Panc1 (cell line): ENCODE measurements at places on chromosomes 2 and 18. TPM values are rescaled to one million over a fixed set of nuclear protein-coding genes. Genes with fewer than 3 reads are reported as not detected.

The RNU2-63P gene
- 14.0 TPM for total RNA-seq

The TBR1 gene
- total RNA-seq: not detected

The SRD5A2 gene
- not detected for total RNA-seq

The NEUROD1 gene
- total RNA-seq: not detected

The FLACC1 gene
- 0.39 TPM for total RNA-seq

The CTDSP1 gene
- total RNA-seq: 128 TPM

The PAIP2B gene
- total RNA-seq: 1.4 TPM

The CCDC68 gene
- 0.41 TPM for total RNA-seq

The CD302 gene
- 3.3 TPM for total RNA-seq

The SP3 gene
- 80.2 TPM for total RNA-seq

The HOXD8 gene
- total RNA-seq: not detected

GRCh38 chr18:36766836-36767235 is 62.0 kb downstream of the TPGS2 start:
- H3K4me3 ChIP-seq: no peak overlapping the region
- DNase-seq: no peak
- no peaks in the 10 kb centered on the region for H3K36me3 ChIP-seq
- no peaks in the 10 kb centered on the region for H3K4me1 ChIP-seq

DNA sequence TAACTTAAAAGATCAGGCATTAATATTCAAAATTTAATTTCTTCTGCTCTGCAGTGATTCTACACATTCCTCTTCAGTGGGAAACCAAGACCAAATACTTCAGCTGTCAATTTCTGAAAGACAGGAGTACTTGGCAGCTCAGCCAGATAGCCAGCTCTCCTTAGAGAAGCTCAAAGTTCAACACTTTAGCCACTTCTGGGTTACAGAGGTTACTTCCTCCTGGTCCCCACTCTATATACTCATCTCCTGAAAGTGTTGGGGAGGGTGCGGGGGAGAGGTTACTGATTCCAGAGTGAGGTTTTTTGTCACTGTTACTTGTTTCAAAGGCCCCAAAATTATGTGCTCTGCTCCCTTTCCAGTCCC is 4.1 kb downstream of the CYTIP start:
- no peaks in the 10 kb centered on the region for H3K4me1 ChIP-seq
- H3K27me3 ChIP-seq: no peaks in the 10 kb centered on the region; the same call in 1 of the 2 replicates
- DNase-seq: no peak
- H3K4me3 ChIP-seq: no peak overlapping the region
- no peaks in the 10 kb centered on the region; the same call in 1 of the 2 replicates for H3K36me3 ChIP-seq
- no peak overlapping the region for H3K27ac ChIP-seq

DNA sequence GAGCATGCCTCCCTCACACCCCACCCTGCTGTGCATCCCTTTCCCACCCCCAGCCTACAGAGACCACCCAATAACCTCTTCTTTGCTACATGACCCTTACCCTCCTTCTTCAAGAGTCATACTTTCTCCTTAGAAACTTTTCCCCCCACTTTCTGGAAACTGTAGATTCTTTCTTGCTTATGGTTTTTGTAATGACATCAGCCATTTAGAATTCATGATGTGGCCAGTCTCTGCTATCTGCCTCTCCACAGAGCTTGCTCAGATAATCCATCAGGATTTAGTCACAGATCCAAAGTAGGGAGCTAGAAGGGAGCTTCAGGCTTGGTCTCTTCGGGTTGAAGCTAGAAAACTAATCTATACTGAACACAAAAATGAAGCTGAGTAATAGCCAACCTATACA is 36.5 kb downstream of the GALM start:
- H3K4me3 ChIP-seq: no peak overlapping the region
- no peaks in the 10 kb centered on the region for H3K36me3 ChIP-seq
- DNase-seq: no peak
- peaks cover 33% of the 10 kb centered on the region for H3K4me1 ChIP-seq
- peak overlapping the region; percentile 72 for H3K27ac ChIP-seq

DNA sequence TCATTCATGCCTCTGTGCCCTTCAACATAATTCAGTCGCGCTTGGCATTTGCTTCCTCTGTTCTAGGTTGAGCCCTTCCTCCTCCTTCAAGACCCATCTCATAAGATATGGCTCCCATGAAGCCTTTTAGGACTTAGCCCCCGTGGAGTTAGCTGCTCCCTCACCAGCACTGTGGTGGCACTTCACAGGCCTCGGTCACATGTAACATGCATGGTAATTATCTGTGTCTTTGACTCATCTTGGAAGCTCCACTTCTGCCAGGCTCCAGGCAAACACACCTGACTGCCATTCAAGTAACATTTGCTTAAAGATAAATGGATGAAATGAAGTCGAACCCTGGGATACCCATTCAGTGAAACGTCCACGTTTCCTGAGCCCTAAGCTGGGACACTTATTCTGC is 484.7 kb downstream of the EIPR1 start:
- H3K4me3 ChIP-seq: no peak overlapping the region
- peaks cover 4% of the 10 kb centered on the region; the same call in 1 of the 2 replicates for H3K27me3 ChIP-seq
- no peak for DNase-seq
- H3K36me3 ChIP-seq: no peaks in the 10 kb centered on the region

GRCh38 chr2:55721596-55722215 is 28.1 kb upstream of the PNPT1 start:
- no peaks in the 10 kb centered on the region for H3K27me3 ChIP-seq
- no peak for DNase-seq
- no peaks in the 10 kb centered on the region; the same call in 1 of the 2 replicates for H3K4me1 ChIP-seq
- no peak overlapping the region for H3K27ac ChIP-seq
- H3K4me3 ChIP-seq: no peak overlapping the region

DNA sequence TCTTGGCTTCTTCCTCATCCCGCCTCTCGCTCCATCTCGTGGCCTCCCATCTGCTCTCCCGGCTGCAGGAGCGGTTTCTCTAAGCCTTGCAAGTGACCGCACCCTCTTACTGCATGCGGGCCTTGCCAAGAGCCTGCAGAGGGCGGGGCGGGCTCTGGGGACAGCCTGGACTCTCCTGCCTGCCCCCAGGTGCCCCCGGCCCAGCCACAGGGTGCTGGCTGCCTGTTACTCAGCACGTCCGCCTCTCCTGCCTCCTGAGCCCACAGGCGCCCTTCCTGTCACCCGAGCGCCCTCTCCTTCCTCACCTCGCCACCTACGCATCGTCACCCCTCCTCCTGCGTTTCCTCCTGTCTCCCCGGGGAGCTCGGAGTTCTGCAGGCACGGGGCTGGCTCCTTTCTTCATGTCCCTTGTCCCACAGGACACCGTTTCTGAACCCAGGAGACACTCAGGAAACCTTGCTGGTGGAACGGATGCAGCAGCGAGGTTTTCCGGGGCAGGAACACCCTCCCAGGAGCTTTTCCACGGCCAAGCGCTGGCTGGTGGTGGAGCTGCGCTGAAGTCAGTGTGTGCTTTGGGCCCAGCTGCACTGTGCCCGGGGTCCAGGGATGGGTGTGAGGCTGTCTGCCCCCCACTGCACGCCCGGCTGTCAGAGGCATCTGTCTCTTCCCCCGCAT is 28.5 kb downstream of the HPCAL1 start:
- H3K27me3 ChIP-seq: no peaks in the 10 kb centered on the region
- peak overlapping the region; percentile 99 for H3K27ac ChIP-seq
- peaks cover 86% of the 10 kb centered on the region for H3K4me1 ChIP-seq
- no peaks in the 10 kb centered on the region; the same call in 1 of the 2 replicates for H3K36me3 ChIP-seq
- peak overlapping the region; percentile 51 for H3K4me3 ChIP-seq

DNA sequence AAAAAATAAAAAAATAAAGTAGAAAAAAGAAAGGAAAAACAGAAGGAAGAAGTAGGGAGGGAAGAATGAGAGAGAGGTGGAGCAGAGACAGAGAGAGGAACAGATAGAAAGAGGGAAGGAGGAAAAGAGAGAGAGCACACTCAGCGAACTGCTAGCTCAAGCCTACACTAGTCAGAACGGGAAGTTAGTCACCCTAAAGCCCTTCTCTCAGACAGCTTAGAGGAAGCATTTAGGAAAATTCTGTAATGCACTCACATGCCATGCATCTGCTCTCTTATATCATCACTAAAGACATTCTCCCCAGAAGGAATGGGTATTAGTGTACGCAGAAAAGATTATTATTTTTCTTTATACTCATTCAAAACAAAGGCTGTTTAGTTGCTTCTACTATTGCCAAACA is 68.1 kb upstream of the SULT1C3 start:
- H3K27ac ChIP-seq: no peak overlapping the region
- H3K4me3 ChIP-seq: no peak overlapping the region
- no peaks in the 10 kb centered on the region for H3K27me3 ChIP-seq
- no peak for DNase-seq

DNA sequence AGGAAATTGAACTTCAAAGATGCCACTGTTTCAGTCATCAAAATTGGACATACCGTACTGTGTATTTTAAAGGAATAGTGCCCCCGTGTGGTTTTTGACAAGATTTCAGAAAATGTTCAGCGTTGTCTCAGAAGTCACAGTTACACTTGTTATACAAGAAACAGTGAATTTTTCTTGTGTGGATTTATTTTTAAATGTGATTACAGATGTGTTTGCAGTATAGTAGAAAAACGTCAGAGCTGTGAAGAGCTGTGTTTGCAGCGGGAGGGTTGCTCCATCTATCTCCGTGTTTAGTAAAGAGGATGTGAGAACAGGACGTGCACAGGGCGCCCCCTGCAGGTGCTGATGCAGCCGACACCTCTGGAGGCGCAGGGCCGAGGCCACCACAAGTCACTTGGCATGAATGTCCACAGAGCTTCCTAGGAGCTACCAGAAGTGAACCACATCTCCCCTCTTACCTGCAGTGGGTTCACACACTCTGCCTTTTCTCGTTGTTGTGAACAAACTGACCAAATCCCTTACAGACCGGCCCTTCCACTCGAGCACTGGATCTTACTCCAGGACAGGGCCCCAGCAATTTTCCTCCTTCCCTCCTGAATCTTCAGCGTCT is 73.1 kb downstream of the CACNB4 start:
- H3K36me3 ChIP-seq: no peaks in the 10 kb centered on the region
- no peak overlapping the region for H3K27ac ChIP-seq
- peak; percentile 75 for DNase-seq
- H3K27me3 ChIP-seq: peaks cover 5% of the 10 kb centered on the region

GRCh38 chr2:29816651-29817050 is 104.7 kb downstream of the ALK start:
- no peak overlapping the region for H3K4me3 ChIP-seq
- H3K4me1 ChIP-seq: no peaks in the 10 kb centered on the region
- H3K27me3 ChIP-seq: peaks cover 12% of the 10 kb centered on the region
- no peaks in the 10 kb centered on the region for H3K36me3 ChIP-seq
- DNase-seq: no peak
- H3K27ac ChIP-seq: no peak overlapping the region

DNA sequence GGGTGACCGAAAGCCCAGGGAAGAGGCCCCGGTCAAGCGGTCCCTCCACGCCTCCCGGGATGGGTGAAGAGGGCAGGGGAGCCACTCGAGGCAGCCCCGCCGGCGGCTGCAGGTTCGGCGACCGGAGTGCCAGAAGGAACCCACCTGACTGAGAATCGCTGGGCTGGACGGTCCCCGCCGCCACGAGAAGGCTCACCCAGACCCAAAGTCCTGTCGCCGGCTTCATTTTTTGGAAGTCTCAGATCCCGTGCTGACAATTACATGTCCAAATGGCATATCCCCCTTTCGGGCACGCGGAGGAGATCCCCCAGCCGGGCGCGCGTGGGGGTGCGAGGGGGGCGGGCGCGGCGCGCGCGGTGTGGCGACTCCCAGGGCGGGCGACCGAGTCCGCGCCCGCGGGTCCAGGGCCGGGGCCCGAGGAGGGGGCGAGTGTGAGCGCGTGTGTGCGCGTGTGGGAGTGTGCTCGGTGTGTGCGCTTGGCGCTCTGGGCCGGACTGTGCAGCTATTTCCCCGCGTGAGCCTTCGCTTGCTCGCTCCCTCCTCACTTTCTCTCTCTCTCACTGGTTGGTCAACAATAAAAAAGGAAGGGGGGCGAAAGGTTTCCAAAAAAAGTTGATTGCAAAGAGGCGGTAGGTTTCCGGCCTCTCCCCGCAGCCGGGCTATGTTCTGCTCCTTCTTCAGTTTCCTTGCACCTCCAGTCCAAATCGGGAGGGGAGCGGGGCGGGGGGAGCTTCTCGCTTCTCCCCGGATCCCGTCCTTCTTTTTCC is at the start of gene ERBB4:
ERBB4 (minus strand) TSS at position 498 of the 767 bp plus-strand sequence; CDS start at position 226, 272 bp downstream.
- H3K4me3 ChIP-seq: peak within 1 kb of the TSS; percentile 45
- H3K4me1 ChIP-seq: peaks cover 3% of the 10 kb centered on the region; the same call in 1 of the 2 replicates
- no peaks in the 10 kb centered on the region for H3K36me3 ChIP-seq
- H3K27ac ChIP-seq: no peak within 1 kb of the TSS
- no peak for DNase-seq

GRCh38 chr2:84866122-84866521 is 14.8 kb downstream of the TRABD2A start:
- H3K27me3 ChIP-seq: peaks cover 4% of the 10 kb centered on the region; the same call in 1 of the 2 replicates
- no peaks in the 10 kb centered on the region for H3K4me1 ChIP-seq
- H3K4me3 ChIP-seq: no peak overlapping the region
- DNase-seq: no peak
- no peak overlapping the region for H3K27ac ChIP-seq
- H3K36me3 ChIP-seq: no peaks in the 10 kb centered on the region

- no peaks in the 10 kb centered on the region for H3K36me3 ChIP-seq
- no peak for DNase-seq
- no peaks in the 10 kb centered on the region for H3K27me3 ChIP-seq
- H3K27ac ChIP-seq: no peak overlapping the region
- no peak overlapping the region for H3K4me3 ChIP-seq
Measured at GRCh38 chr2:106233350-106233706, 39.2 kb upstream of the UXS1 start.

GRCh38 chr18:79496978-79497637 is 101.4 kb downstream of the NFATC1 start:
- H3K36me3 ChIP-seq: no peaks in the 10 kb centered on the region
- H3K4me1 ChIP-seq: no peaks in the 10 kb centered on the region
- no peak for DNase-seq
- H3K4me3 ChIP-seq: no peak overlapping the region
- H3K27ac ChIP-seq: no peak overlapping the region

- H3K4me1 ChIP-seq: no peaks in the 10 kb centered on the region
- H3K4me3 ChIP-seq: no peak overlapping the region
- no peak overlapping the region for H3K27ac ChIP-seq
- no peak for DNase-seq
- H3K27me3 ChIP-seq: no peaks in the 10 kb centered on the region
Measured at GRCh38 chr2:181183878-181184542, 203.6 kb downstream of the UBE2E3 start.

- H3K27ac ChIP-seq: peak overlapping the region; percentile 57; the same call in 1 of the 2 replicates
- H3K36me3 ChIP-seq: no peaks in the 10 kb centered on the region; the same call in 1 of the 2 replicates
- no peaks in the 10 kb centered on the region for H3K27me3 ChIP-seq
- peaks cover 29% of the 10 kb centered on the region; the same call in 1 of the 2 replicates for H3K4me1 ChIP-seq
- DNase-seq: no peak
- no peak overlapping the region for H3K4me3 ChIP-seq
Measured at GRCh38 chr2:60883896-60884295, 2.5 kb downstream of the REL start.
